Pancreas (tissue), 10 donors: ENCODE measurements at places on chromosomes 5 and 9. TPM values are rescaled to one million over a fixed set of nuclear protein-coding genes. Genes with fewer than 3 reads are reported as not detected.

DNA sequence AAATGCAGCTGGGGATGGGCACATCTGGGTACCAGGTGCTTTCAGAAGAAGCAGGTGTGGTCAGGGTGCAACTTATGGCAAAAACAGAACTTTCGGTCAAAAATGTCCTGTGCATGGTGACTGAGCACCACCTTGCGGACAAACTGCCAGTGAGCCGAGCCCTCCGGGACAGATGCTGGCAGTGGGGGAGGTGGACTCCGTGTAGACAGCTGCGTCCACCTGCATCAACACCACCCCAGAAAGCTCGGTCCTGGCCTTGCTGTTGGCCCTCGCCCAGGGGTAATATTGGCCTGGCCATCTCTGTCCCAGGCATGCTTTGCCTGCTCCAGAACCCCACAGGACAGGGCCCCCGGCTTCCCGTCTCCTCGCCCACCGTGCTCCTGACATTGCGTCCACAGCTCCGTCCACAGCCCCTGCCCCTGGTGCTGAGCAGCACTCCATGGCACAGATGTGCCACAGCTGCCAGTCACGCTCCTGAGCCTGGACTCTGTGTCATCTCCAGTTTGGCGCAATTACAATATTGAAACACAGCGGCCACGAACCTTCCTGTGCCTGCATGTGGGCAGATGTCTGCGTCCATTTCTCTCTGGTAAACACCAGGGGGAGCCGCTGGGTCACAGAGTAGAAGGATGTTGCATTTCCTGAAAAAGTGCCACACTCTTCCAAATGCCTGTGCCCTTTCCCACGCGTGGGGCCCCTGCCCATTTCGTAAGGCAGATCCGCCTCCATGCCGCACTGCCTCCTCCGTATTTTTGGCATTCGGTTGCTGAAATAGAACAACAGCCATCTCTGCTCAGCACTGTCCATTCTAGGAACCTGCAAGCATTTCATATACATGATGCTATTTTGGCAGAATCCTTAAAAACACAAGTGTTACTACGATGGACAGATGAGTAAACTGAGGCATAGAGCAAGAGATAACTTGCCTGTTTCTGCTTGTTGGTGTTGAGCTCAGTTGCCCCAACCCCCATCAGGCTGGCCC is 33.4 kb upstream of the SLC6A19 start:
- peak; percentile 77 for DNase-seq

DNA sequence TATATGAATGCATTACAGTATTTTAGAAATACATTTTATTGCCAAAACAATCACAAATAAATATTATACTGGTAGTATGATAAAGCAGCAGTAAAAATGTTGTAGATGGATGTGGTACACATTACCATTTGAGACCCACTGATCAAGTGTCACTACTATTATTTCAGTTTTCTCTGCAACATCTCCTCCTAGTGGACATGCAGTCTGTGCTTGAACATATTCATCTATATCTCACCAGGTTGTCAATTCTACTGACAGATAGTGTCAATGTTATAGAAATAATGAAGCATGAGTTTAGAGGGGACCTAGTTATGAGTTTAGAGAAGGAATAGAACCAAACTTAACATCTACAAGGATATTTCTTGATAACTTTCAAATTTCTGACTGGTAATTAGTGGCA is 39.2 kb upstream of the ELOVL7 start:
- DNase-seq = no peak

GRCh38 chr9:23850690-23851629 is 24.9 kb upstream of the ELAVL2 start:
- no peak for DNase-seq

Gene GARIN3
- not detected for total RNA-seq

Gene TAS2R1
- total RNA-seq = not detected
